ENCODE measurements at places on chromosomes 12 and 14. TPM values are rescaled to one million over a fixed set of nuclear protein-coding genes. Genes with fewer than 3 reads are reported as not detected.

Gene ANKRD33
- not detected for total RNA-seq

Gene MYF5
- not detected for total RNA-seq

Gene MDP1
- 10.8 TPM for total RNA-seq

Gene ADAMTS20
- not detected for total RNA-seq

Gene MPHOSPH9
- total RNA-seq = 12.4 TPM

Gene TAS2R13
- 0.83 TPM for total RNA-seq

Gene RHOF
- 8.3 TPM for total RNA-seq

Gene PDE3A
- total RNA-seq = 16.5 TPM

Gene ANO4
- total RNA-seq = 0.87 TPM

Gene SCNN1A
- total RNA-seq = 56.3 TPM

Gene AMIGO2
- total RNA-seq = 1.3 TPM

Gene BATF
- total RNA-seq = 0.63 TPM

Gene SELPLG
- total RNA-seq = 0.28 TPM

Gene RTN1
- total RNA-seq = 1.3 TPM

Gene MRPS35
- total RNA-seq = 21.4 TPM

Gene OR4M1
- not detected for total RNA-seq

Data from pancreas (tissue), 10 donors.